Calu3 (cell line): ENCODE measurements at places on chromosomes 2 and 18. TPM values are rescaled to one million over a fixed set of nuclear protein-coding genes. Genes with fewer than 3 reads are reported as not detected.

- no peak for DNase-seq
Observed at GRCh38 chr18:39624961-39625360, 2059.4 kb upstream of the CELF4 start.

DNA sequence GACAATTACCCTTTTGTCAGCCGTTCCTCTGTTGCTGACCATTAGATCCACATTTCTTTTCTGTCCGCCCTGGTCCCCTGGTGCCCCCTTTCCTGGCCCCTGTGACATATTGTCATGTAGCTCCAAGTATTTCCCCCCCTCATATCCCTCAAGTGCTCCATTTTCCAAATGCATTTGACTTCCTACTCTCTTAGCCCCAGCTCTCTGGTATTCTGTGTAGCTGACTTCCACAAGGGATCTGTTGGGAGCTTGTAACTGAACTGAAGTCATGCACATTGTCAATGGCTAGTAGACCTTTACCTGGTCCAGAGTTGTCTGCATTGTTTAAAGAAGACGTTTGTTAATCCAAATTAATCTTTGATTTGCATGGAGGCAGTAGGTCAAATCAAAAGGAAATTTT lies 34.8 kb downstream of the LIPG start:
- no peak for DNase-seq

DNA sequence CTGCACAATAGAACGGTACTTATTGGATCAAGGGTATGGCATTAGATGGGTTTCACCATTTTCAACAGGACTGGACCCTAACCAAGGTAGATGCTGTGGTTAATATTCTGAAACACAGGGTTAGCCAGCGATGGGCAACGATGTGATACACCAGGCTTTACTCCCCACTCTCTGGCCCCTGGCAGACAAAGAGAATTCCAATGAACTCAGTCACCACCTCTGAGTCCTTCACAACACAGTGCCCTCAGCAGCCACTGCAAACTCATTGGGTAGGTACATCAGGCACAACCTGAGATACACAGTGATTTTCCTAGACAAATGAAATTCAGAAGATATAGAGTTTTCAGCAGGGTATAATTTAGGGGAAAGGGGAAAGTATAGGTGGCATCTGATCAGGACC lies 634.5 kb downstream of the ZEB2 start:
- no peak for DNase-seq

- DNase-seq, result no peak
Observed at GRCh38 chr2:2134037-2134436, 197.0 kb downstream of the MYT1L start.

DNA sequence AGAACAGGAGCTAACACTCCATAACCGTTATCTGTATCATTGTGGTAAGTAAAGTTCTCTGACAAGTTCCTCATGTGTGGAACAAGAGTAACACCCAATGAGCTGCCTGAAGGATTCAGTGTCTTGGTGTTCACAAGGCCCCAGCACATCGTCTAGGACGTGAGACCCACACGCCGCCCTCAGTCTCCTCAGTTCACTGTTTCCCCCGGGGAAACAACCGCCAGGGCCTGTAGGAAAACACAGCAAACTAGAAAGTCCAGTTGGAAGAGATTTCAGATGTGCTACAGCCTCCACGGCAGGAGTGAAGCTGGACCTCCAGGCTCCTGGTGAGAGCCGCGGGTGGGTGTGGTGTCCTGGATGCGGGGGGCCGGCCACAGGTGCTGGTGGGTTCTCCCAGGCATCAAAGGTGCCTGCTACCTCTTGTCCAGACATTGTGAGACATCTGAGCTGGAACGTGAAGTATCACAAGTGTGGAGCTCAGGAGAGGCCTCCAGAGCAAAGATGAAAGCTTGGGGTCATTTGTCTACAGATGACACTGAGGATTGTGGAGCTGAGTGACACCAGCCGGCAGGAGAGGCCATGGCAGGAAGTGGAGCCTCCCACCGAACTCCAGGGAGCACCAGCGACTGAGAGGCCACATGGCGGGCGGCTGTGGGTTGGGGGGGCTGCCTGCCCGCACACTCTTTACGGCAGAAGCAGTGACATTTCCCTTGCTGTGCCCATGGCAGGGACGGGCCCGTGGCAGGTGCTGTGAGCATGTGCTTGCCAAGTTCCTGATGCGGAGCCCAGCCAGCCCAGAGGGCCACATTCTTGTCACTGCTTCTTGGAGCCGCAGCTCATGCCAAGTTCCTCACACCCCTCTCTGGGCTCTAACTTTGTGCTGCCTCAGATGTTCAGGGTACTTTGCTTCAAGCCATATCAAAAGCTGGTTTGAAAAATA lies 131.2 kb downstream of the TMEM18 start:
- no peak for DNase-seq

GRCh38 chr2:174931724-174932123 lies 73.5 kb downstream of the CHN1 start:
- DNase-seq, result no peak

DNA sequence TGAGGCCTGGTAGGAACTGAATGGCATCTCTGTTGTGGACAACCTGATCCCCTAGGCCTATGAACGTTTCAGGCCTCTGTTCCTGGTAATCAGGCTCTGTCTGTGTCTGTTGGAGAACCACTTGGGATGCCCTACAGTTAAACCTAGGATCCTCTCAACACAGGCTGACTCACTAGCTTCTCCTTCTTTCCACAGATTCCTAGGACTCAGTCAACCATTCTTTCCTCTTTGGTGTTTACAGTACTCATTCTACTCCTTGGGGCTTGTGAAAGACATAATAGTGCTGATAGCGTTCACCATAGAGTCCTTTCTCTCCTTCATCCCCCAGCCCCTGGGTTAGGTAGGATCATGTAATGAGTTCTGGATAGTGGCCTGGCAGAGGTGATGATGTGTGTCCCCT lies 544.3 kb downstream of the METTL4 start:
- DNase-seq, result no peak

- peak; percentile 75 for DNase-seq
Observed at GRCh38 chr18:70491734-70492348, 203.0 kb downstream of the SOCS6 start.

DNA sequence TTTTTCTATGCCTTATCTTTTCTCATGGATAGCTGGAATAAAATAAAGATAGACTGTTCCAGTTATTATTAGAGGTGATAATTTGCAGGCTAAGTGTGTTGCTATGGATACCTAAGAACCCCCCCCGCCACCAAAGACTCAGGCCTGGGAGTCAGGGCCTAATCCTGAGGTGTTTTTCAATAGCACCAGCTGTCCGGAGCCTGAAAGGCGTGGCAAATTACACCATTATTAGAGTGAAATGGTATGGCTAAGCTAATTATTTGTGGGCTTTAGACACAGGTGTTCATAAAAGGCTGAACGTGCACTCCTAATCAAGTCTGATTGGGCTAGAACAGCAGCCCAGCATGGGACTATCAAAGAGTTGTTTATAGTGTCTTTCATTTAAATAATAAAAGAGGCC lies 293.2 kb upstream of the DCC start:
- no peak for DNase-seq

DNA sequence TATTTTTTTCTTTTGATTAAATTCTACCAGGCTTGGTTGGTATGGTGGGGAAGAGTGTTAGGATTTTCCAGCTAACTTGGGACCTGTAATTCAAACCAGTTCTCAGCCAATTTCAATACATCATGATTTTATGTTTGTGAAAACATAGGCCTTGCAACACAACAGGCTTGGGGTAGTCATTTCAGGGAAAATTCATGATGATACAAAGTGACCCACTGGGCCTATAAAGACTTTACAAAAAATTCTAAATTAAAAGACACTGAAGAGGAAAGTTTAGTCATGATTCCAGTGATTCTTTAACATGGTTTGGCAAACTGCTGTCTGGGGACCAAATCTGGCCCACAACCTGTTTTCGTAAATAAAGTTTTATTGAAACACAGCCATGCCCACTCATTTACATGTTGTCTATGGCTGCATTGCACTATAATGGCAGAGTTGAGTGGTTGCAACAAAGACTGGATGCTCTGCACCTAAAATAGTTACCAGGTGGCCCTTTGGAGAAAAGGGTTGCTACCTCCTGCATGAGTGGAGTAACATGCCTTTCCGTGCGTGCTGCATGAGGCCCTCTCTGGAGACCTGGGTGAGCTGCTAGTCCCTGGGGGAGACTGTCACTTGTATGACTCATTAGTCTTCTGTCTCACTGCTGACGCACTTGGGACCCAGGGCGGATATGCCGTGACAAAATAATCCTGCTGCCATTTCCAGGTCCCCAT lies 73.6 kb downstream of the NPAS2 start:
- DNase-seq, result peak; percentile 82

- peak; percentile 48 for DNase-seq
Observed at GRCh38 chr2:10028988-10029874, 14.1 kb upstream of the KLF11 start.

Gene C2orf66
- 0.35 and 0.37 TPM in 2 replicates for total RNA-seq

Gene GALNT3
- 75.0 and 79.8 TPM in 2 replicates for total RNA-seq

Gene MPP4
- 0.44 TPM in 1 of 2 replicates, not detected in the other for total RNA-seq

Gene PAX8
- 12.2 and 14.5 TPM in 2 replicates for total RNA-seq

Gene RAB6D
- total RNA-seq, result 0.17 and 0.24 TPM in 2 replicates

Gene EHD3
- 1.7 and 2.2 TPM in 2 replicates for total RNA-seq

Gene SCYGR4
- 0.22 TPM in 1 of 2 replicates, not detected in the other for total RNA-seq

Gene MERTK
- 1.5 and 2.1 TPM in 2 replicates for total RNA-seq

Gene ZNF407
- 15.1 and 17.4 TPM in 2 replicates for total RNA-seq
